ENCODE measurements at places on chromosomes 13 and 19.

- DNase-seq, result no peak
These were observed 177.3 kb upstream of the KL start for GRCh38 chr13:32838945-32839344.

DNA sequence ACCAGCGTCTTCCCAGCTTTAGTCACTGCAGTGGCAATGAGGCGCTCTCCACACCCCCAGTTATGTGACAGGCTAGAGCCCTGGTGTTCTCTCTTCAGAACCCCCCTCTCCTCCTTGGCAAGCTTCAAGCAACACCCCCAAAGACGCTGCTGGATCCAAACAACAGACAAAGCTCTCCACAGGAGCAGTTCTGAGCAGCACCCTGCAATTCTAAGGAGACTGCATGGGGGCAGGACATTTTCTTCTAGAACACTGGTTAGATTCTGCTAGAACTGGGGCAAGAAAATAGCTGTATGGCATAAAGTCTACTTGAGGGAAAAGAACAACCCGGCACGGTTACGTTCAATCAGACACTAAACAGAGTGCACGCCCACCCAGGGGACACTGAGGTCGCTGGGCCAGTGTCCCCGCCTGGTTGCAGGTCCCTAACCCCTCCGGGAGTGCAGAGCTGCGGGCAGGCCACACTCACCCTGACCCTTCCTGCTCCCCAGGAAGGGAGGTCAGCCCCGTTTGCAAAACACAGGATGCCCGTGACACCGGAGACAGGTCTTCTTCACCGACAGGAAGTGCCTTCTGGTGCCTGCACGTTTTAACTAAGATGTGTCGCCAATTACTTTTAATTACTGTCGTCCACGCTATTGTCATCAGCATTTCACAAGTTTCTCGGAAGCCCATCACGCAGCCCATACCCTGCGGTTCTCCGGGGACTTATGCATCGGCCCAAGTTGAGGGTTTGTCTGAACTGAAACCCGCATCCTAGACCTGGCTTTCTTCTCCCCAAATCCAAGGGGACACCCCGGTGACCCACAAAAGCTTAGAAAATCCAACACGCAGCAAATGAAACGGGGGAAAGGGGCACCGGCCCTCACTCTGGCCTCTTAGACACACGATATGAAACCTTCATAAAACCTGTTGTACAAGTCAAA is 943 bp downstream of the GJB6 start:
- DNase-seq, result no peak

DNA sequence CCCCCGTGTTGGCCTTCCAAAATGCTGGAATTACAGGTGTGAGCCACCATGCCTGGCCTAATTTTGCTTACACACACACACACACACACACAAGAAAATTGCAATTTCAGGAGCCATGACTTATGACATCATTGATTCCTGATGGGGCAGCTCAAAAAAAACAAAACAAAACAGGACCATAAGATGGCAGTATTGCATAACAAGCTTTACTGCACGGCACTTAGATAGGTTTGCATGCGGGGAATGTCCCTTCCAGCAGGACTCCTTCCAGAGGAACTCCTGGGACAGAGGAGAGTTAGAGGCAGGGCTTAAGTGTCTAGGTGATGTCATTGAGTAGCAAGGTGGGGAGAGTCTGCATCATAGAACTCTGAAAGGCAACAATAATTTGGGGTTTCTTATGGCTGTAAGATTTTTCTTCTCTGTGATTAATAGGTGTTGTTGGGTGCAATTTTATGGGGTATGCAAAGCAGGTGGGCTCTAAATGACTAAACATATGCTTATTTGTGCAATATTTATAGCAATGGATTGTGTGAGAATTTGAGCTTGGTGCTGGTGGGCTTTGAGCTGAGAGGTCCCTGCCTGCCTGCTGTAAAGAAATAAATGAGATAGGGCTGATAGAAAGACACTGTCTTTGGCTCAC is 9.0 kb upstream of the ACSBG2 start:
- DNase-seq, result no peak

DNA sequence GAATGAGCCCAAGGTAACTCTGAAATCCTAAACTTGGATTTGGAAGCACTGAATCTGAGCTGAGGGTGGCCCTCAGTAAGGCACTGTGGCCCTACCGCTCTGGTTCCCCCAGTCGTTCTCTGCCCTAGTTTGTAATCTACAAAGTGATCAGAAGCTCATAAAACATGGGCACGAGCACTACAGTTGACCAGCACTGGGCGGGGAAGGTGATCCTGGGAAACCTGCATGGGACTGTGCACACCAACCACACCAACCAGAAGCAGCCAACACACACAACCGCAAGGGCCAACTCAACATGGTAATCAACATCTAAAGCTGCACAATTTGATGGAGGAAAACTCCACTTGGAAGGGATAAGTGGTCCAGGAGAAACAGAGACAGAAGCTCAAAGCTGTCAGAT is 22.9 kb downstream of the SLC7A1 start:
- no peak for DNase-seq

DNA sequence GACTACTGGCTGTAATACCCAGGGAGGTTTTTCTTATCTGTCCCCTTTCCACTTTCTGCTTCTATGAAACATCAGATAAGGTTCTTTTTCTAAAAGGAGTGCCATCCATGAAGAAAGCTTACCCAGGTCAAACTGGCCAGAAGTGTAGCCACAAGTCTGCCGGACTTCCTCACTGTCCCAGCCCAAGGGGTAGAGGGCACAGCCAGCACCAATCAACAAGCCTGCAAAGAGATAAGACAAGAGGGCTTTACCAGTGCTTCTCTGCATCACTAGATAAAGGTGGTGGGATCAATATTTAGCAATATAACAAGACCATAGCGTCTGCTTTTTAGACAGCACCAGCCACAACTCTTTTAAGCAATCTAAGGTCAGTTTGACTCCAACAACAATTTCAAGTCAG is 224.7 kb downstream of the LHFPL6 start:
- DNase-seq, result no peak

GRCh38 chr19:48926909-48927308 is 6.6 kb upstream of the DHDH start:
- no peak for DNase-seq

GRCh38 chr19:47623151-47623920 is 14.4 kb downstream of the BICRA start:
- DNase-seq, result no peak

- no peak for DNase-seq
These were observed 19.3 kb upstream of the TMEM255B start for GRCh38 chr13:113739527-113740285.

GRCh38 chr19:44202974-44203373 is 9.4 kb upstream of the ZNF227 start:
- DNase-seq, result no peak

- peak; percentile 6 for DNase-seq
These were observed 686 bp downstream of the SETDB2 start for GRCh38 chr13:49444524-49445395.

DNA sequence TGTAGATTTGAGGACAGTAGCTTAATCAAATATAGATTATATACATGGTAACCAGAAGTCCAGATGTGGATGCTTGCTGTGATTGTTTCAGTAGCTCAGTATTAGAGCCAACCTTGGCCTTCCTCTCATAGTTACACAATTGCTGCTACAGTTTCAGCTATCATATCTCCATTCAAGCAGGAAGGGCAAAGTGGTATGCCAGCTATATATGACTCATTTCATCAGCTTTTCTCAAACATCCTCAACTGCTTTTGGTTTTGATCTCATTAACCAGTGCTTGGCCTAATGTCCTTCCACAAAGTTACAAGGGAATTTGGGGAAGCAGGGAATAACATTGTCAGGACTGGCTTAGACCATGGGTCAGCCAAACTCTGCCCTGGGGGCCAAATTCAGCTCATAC is 73.0 kb upstream of the MAB21L1 start:
- DNase-seq, result no peak

GRCh38 chr19:38211151-38211591 is 12.9 kb downstream of the DPF1 start:
- no peak for DNase-seq
